ENCODE measurements at places on chromosomes 7 and 10.

DNA sequence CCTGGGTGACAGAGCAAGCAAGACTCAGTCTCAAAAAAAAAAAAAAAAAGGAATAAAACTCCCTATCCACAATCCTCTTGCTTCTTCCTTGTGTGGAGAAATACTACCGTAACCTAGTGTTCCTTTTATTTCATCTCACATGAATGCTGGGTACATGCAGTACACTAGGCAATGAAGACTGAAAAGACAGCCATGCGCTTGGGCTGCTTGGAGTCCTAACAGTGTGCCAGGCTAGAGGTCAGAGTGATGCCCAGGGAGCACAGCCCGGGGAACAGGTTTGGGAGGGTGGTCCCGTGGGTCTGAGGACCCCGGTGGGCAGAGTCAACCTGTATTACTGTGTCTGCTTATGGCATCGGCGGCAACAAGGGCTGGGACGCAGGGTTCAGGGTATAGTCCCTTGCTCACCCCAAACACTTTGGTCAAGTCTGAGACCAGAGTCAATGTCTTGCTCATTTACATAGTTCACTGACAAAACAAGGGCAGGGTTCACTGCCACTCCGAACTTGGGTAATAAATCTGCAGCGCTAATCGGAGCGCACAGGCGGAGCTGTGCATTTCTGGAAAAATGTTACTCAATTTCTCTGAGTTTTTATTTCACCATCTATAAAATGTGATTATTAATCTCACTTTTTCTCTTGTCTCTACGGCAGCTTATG is 118.0 kb downstream of the CLEC2L start:
- no peak for DNase-seq

DNA sequence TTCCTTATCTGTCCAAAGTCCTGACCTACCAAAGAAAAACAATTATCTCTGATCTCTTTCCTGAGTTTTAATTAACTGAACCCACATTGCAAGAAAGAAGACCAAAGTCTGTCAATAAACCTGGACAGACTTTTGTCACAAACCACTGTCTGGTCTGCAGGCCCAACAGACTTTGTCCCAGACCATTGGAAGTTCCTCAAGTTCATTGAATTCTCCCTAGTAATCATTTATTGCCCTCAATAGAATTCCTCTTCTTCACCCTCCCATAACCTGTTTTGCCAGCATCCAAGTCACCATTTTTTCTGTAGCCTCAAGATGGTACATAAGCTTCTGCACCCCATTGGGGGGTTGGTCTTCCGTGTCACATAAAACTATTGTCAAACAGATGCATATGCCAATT is 3.9 kb upstream of the DNMBP start:
- DNase-seq: no peak

GRCh38 chr7:116621649-116622048 is 50.3 kb upstream of the MET start:
- no peak for DNase-seq

- peak; percentile 60 for DNase-seq
Observed at GRCh38 chr10:124417895-124418725, 613 bp downstream of the OAT start.

DNA sequence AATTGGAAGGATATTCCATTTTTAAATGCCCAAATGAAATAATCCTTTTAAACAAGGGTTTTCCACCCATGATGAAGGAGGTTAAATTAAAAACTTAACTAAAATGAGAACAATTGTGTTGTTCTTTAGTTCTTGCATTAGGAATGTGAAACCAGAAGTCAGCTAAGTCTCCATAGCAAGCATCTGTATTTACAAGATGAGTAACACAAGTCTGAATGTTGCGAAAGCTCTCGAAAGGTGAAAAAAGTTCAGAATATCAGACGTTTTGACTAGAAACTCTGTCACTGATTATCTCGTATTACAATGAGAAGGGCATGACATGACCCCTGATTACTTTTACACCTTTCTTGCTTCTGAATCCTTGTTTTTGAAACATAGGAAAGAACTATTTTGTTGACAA is 149.6 kb downstream of the BICC1 start:
- DNase-seq: no peak

- no peak for DNase-seq
Observed at GRCh38 chr7:91473619-91474018, 209.4 kb downstream of the FZD1 start.

DNA sequence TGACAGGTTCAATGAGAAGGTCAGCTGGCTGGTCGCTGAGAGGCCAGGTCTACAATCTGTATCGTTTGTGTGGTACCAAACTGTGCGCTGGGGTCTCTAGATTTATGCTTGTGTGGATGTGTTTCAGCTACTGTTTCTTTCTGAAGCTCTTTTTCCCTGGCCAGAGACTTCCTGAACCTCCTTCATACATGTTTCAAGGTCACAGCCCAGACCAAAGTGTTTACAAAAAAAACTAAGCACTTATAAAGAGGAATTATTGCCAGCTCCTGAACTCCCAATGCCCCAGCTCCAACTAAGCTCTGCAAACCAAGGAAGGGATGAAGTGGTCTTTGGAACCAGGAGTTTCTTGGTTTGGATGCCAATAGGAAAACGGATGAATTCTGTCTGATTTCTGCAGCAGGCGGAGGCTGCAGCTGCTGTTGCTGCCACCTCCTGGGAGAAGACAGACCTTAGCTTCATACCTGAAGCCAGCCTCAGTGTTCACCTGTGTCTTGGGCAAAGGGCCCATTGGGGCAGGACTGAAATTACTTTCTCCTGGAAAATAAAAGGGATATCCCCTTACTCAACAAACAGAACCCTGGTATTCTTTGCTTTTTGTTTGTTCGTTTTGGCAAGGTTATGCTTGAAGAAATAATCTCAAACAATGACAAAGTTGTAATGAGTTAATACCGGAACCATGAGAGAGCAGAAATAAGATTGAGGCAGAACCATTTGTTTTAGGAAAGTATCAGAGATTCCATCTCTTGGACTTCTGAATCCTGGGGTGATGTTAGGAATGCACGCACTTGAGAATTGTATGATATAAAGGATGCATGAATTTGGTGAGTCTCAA is 24.6 kb upstream of the MKLN1 start:
- DNase-seq: peak; percentile 22

- DNase-seq: no peak
Observed at GRCh38 chr10:29610876-29611647, 23.7 kb downstream of the SVIL start.

DNA sequence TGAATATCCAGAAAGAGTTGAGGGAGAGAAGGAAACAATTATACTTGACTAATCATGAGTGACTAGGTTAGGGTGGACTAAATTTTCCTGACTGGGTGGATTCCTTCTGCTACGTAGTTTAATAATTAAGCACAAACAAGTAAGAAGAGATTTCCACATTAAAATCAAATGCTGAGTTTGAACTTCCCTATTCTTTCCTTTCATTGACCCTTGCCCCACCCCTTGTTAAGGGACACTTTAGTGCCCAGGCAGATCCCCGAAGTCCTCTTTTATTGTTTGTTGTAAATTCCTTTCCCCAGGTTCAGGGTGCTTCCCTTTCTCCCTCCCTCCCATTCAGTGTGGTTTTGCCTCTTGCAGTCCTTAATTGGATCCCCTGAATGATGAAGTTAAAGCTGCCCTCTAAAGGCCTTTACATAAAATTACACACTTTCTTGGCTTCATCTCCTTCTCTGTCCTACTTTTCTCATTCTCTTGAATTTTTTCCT is 8.8 kb upstream of the SPAM1 start:
- DNase-seq: no peak

- peak; percentile 68 for DNase-seq
Observed at GRCh38 chr7:148699024-148699781, 500 bp downstream of the CUL1 start.

- DNase-seq: no peak
Observed at GRCh38 chr10:60073781-60074656, 167.7 kb upstream of the CCDC6 start.

GRCh38 chr10:24428410-24428782 is 219.5 kb downstream of the KIAA1217 start:
- DNase-seq: no peak

DNA sequence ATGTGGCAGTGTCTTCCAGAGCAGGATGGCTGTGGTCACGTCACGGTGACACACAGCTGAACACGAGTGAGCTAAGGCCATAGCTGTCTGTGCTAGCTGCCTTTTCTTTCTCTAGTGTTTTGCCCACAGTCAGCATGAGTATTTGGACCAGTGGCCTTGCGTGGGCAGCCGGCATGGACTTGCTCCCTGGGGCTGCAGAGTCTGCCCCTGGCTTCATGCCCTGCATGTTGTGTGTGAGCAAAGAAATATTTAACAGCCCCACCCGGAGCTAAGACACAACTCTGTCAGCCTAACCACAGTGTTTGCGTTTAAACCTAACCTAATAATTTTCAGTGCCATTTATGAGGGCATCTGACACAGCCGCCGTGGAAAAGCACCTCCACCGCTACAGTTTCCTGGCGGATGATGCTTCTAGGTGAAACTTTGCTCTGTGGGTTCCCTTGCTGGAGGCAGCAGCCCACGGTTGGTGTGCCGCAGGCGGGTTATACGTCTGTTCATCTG is 14.6 kb downstream of the CHST12 start:
- DNase-seq: peak; percentile 50

DNA sequence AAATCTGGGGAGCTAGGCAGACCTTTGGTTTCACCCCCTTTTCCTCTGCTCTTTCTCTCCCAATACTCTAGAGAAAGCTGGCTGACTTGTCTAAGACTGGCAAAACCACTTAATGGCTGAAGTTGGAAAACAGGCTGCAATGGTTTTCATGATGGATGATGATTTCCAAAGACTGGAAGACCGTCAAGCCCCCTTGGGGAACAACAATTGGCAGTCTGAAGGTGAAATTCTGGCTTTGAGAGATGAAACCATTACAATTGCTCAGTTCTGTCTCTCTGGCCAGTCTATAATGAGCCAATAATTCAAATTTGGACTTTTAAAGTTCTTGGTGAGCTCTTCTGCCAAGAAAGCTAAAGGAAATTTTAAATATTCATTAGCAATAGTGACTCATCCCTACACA is 680.5 kb downstream of the PARD3 start:
- DNase-seq: no peak

- DNase-seq: no peak
Observed at GRCh38 chr10:95391164-95391563, 100.4 kb upstream of the PDLIM1 start.

DNA sequence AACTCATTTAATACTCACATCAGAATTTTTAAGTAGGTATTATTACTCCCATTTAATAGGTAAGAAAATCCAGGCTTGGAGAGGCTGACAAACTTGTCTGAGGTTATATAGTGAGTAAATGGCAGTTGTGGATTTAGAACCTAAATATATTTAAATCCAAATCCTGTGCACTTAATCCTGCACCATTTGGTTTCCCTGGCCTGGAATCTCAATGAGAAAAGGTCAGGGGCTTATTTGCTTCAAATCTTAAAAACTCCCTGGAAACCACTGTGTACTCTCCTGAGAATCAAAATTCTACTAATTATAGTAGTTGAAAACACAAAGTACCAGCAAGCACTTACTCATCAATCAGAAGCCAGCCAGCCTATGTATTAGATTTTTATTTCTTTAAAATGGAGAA is 97.7 kb downstream of the DNMBP start:
- no peak for DNase-seq

DNA sequence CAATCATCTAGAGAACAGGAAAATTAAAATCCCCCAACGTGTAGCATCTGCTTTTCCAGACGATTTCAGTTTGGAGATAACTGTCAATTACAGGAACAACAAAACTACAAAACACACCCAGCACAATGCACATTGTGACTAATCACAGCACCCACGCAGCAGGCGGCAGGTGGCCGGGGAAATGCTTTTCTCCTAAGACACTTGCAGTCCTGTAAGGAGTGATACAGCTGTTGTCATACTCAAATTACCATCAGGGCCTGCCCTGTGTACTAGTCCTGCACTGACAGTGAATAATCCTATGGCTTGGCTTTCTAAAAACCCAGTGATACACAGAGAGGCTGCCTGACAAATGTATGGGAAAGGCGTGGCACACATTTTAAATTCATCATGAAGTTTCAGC is 37.8 kb downstream of the COBL start:
- DNase-seq: no peak

DNA sequence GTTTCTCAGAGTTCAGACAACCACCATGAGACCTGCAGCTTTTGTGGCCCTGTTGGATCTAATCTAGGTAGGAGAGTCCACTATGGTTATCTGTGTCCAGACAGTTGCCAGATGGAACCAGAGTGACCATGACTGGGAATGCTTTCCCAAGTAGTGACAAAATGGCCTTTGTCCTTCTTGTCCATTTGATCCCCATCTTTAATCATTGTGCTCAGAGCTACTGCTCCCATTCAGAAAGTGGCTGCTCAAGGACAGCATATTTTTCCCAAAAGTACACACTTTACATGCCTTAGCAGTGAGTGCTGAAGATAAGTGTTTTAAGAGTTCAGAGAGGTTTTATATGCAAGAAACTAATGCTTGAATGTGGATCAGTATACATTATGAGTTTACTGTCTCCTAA is 5.4 kb upstream of the ACSM6 start:
- no peak for DNase-seq

GRCh38 chr7:15352421-15353206 is 209.2 kb downstream of the AGMO start:
- DNase-seq: no peak

DNA sequence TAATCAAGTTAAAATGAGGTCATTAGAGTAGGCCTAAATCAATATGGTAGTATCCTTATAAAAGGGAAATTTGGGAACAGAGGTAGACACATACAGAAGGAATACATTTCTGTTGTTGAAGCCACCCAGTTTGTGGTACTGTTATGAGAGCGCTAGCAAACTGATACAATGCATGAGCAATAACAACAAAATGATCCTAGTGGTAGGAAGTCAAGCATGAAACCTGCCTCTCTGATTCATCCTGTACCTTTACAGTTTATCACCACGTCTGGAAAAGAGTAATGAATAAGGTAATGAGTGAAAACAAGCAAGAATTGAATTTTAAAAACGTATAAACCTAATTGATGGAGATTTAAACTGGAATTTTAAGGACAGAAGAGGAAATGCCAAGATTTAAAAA is 217.2 kb downstream of the PCLO start:
- no peak for DNase-seq

DNA sequence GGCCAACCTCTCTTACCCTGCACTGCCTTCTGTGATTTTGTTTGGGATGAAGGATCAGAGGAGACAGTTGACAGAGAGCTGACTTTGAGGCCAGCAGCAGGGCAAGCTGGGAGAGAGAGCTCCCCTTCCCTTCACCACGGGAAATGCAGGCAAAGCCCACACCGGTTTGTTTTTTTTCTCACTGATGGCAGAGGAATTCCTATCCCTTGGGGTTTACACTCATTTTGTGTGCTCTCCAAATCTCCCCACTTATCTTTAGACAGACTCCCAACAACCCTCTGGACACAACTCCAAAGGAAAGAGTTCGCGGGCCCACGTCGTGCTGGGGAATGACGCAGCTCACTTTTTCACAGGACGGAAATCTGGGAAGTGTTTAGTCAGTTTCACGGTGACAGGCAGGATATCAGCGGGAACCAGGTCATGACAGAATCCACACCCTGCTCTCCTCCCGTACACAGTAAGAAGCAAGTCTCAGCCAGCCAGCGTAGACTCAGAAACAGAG is 68.3 kb upstream of the FAM171A1 start:
- DNase-seq: no peak

DNA sequence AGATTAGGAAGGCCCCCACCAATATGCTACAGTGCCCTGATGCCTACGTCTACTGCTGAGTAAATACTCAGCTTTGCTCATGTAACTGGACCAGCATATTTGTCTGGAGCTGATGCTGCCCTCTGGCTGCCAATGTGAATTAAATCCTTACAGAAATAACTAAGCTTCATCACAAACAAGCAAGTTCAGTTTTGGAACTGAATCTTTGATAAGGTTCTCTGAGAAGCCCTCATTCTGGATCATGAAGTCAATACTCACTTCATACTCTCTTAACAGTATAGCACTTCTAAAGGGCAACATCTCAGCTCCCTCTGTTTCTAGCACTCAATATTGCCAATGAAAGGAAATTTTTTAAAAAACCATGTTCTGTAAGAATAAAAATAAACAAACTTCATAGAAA is 246.7 kb downstream of the ETV1 start:
- no peak for DNase-seq

All from stimulated activated CD4-positive, alpha-beta T cell treated with anti-CD3 and anti-CD28 coated beads, Interleukin-2, amount 100 ng/mL, for 24 hours (primary cell).